Astrocyte of the hippocampus (primary cell): ENCODE measurements at places on chromosomes 6 and 20.
A peak's percentile ranks its signal among the peaks of the same experiment; 100 is the strongest.

- no peak for DNase-seq
These were observed 59.7 kb downstream of the METTL24 start for GRCh38 chr6:110298411-110298810.

DNA sequence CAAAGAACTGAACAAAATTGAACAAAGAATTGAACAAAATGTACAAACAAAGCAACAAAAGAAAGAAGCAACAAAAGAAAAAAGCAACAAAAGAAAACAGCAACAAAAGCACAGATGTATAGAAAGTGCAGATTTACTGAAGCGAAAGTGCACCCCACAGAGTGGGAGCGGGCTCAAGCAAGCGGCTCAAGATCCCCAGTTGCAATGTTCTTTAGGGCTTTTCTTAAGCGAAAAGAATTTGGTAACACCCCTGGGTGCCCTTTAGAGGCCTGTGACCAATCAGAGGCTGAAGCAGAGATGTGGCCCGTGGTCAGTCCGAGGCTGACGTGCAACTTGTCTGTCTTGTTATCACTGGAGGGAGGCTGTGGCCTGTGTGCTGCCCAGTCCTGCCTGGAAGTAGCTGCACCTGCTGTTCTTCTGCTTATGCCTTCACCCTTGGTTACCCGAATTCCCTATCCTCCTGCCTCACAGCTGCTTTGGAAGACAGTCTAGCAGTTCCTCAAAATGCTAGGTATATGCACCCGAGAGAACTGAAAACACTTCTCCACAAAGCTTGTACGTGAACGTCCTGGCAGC is 13.2 kb upstream of the KIF25 start:
- DNase-seq: no peak

DNA sequence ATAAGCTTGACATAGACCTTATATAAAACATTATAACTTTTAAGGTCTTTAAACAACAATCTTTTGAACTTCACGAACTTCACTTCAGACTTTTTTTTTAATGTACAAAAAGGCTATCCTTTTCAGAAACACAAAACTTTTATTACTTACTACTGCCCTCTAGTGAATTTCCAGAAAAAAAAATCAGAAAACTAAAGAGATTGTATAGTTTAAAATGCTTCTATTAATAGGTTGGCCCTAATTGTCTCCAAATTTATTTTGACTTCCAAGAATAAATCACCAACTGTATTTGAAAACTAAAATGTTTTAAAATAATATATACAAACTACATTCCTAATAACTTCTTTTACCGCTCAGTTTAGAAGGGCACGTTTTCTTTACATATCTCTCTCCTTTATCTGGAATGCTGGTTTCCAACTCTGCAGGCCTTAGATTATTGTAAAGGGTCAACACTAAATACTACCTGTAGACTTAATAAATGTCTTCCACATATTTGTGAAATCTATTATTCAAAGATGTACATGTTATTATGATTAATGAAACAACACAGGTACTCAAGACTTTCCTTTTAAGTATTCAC is 66.8 kb downstream of the LMBRD1 start:
- DNase-seq: peak; percentile 10

DNA sequence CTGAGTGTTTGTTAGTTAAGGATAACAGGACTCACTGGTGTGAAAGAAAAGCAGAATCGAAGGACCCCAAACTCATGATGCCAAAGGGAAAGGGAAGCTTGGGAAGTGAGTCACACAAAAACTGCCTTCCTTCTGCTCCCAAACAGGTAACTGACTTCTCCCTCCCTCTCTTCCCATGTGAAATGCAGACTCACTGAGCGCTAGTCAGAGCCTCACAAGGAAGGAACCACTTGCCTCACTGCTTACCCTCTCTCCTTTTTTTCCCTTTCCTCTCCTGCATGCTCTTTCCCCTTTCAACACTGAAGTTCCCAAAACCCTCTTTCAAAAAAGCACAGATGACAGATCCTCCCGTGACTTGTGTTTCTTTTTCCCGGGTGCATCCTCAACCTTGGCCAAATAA is 56.4 kb downstream of the LYRM4 start:
- DNase-seq: no peak

- DNase-seq: no peak
These were observed 62.5 kb upstream of the CDH4 start for GRCh38 chr20:61189534-61189933.
